Sigmoid colon (tissue), 7 donors: ENCODE measurements at places on chromosomes 1 and 21.

DNA sequence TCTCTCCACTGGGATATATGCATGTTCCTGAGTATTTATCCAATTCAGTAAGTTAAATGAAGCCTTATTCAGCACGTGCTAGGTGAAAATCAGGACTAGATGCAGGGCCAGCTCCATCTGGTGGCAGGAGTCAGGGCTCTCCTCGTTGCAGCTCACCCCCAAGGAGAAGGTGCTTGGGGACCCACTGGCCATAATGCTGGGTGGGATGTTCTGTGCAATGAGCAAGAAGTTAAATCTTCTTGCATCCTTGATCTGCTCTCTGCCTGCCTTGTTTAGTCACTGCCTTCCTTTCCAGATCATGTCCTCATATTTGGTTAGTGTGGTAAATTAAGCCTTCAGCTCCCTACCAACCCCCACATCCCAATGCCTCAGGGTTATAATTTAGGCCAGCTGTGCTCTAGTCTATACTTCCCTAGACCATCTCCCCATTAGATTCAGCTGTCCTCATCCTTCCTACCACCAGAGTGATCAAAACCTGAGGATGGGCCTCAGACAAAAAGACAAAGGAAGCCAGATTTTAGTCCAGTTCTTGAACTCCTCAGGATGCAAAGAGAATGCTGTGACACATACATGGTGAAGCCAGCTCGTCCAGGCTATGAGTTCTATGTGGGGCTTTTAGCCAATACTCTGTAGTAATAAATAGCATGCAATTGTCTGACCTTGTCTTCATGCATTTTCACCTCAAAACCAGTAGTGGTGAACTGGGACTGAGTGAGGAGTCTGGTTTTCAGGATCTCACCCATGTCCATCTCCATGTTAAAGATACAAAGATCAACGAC, 55.9 kb downstream of the SEC16B start:
- DNase-seq: no peak

DNA sequence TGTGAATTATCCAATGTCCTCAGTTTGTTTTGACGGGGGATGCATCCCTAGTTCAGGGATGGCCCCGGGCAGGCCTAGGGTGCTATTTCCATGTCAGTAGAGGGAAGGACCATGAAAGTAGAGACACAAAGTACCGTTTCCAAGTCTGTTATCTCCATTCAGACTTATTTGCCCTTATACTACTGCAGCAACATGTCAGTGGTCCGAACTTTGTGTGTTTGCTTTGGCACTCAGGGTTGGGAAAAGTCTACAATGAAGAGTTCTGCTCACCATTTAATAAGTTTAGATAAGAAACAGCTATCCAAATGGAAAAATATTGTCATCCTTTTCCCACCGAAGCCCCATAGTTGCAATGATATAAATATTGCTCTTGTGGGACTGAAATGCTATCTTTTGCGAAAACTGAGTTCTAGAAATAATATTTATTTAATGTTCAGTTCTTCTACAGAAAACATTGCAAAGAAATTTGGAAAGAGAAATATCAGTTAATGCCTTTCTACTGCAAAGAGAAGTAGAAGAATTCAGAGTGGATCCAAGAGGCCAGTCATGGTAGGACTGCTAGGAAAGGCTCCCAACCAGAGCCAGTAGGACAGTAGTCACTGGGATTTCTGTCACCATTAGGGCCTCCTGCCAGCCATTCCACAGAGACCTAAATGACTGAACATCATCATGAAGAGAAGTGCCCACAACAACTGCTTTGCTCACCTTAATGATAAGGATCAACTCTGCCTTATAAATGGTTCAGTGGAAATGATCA, 11.5 kb upstream of the AGT start:
- no peak for DNase-seq

DNA sequence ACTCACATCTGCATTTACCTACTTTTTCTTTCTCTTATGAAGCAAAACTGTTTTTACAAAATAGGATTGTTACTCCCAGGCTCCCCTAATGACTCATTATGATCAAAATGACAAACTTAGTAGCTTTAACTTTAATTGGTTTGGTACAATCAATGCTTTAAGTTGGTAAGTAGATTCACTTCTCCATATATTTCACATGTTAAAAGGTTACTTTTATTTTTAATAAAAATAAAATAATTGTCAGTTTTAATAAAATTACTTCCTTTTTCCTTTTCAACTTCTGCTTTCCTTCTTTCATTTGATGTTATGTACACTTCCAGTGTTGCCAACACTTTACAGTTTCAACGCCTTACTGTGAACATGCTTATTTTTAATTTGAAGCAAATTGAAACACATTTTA, 477.6 kb downstream of the SETD4 start:
- DNase-seq: no peak

DNA sequence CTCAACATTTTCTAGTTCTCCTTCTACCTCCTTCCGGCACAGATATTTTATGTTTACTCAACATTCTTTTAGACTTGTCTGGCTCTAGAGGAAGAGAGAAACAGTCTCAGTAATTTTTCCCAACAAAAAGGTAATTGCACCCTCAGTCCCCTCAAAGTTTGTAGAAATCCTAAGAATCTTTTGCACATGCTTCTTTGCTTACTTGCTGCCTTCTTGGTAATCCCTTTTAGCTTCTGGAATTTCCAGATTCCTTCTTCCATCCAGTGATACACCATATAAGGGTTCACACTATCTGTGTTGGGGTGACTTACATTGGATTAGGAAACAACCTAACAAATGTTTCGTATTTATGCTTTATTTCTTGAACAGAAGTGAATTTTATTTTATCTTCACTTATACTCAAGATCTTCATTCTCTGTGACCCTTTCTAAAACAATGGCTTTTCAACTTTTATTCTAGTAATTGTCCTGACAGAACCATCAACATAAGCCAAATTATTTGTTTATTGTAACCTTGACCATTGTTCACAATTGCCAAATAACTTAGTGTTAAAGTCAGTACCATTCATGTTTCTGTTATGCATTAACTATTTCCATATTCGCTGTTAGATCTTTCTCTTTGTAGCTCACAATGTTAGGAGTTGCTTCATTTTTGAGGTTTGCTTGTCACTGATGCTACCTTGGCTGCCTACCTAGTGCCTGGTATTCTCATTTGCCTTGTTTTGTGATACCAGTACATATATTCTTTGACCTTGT, 238.1 kb downstream of the HMCN1 start:
- no peak for DNase-seq

- no peak for DNase-seq
Measured at GRCh38 chr1:244710474-244711062, 57.6 kb downstream of the DESI2 start.

GRCh38 chr1:150056407-150056806, 11.2 kb upstream of the VPS45 start:
- DNase-seq: no peak

DNA sequence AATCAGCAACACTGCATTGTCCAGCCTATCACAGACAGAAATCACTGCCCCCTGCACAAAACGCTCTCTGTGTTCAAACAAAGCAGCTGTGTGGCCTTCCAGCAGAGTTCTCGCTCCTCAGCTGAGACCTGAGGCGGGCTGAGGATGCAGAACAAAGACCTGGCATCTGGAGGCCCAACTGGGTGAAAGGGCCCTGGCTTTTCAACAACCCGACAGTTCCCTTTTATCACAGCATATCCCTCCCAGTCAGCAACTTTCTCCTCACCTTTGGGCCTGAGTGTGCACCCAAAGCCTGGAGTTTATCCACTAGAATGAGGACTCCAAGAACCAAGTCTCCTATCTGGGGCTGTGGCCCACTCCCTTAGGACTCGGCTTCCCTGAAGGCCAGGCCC, 42.6 kb upstream of the A3GALT2 start:
- DNase-seq: no peak

DNA sequence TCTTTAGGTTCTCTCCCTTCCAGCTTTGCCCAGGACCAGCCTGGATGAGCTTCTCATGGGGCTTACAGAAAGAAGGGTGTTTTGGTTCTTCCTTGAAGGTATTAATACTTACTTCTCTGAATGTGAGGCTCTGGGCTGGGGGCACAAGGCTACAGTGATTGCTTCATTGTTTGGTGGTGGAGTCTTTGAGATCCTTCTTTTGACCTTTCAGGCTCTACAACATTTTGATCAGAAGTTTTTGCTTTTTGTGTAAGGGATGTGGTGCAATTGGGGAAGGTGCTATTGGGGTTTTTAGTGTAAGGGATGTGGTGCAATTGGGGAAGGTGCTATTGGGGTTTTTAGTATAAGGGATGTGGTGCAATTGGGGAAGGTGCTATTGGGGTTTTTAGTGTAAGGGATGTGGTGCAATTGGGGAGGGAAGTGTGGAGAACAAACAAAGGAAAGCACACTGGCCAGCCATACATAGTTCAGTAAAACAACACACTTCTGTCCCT, 103.6 kb upstream of the IVNS1ABP start:
- no peak for DNase-seq
